ENCODE measurements at places on chromosomes 5 and 9.

DNA sequence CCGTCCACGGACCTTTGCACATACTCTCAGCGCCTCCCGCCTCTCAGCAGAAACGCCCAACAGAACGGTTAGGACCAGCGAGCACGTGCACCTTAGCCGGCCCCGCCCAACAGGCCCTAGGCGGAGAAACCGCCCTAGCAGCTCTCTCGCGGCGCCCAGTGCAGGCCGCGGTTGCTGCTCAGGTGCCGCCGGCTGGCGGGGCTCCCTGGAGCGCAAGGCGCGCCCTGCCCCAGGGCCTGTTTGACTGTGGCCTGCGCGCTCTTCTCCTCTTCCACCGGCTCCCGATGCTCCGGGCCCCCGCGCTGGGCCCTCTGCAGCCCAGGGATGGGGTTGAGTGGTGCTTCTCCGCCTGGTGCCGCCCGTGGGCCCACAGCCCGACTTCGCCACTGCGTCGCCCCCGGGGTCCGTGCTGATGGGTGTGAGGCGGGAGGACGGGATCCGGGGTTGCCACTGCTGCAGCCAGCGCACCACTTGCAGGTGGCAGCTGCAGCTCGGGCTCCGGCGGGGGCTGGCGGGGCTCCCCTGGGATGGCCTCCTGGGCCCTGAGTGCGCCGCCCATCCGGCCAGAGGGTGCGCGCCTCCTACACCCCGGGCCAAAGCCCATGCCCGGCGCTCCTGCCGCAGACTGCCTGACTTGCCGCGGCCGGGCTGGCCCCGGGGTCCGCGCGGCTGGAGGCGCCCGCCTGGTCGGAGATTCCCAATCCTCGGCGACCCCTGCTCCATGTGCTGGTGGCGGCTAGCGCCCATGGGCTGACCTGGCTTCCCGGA lies 1889.4 kb upstream of the CDH9 start:
- DNase-seq: no peak

GRCh38 chr5:171632616-171633015 lies 153.0 kb upstream of the SMIM23 start:
- DNase-seq: no peak

DNA sequence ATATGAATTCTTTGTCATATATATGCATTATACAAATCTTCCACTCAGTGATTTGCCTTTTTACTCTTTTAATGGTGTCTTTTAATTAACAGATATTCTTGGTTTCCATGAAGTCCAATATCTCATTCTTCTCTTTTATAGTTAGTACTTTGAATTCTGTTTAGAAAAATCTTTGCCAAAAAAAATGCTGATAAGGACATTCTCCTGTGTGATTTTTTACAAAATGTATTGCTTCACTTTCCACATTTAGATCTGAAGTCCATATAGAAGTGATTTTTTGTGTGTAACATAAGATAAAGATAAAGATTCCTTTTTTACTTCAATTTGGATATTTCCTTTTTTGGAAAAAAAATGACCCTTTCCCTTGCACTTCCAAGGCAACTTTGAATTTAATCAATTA lies 50.3 kb downstream of the OTP start:
- DNase-seq: no peak

GRCh38 chr9:84990416-84990815 lies 320.9 kb downstream of the NTRK2 start:
- DNase-seq: no peak

- no peak for DNase-seq
These were observed 318.8 kb upstream of the ELAVL2 start for GRCh38 chr9:24144796-24145195.

- no peak for DNase-seq
These were observed 87.2 kb upstream of the RAPGEF1 start for GRCh38 chr9:131826966-131827525.
